HL-60 (cell line): ENCODE measurements at places on chromosomes 1 and 21.

GRCh38 chr1:230301322-230301721 lies 124.8 kb downstream of the PGBD5 start:
- DNase-seq = no peak

DNA sequence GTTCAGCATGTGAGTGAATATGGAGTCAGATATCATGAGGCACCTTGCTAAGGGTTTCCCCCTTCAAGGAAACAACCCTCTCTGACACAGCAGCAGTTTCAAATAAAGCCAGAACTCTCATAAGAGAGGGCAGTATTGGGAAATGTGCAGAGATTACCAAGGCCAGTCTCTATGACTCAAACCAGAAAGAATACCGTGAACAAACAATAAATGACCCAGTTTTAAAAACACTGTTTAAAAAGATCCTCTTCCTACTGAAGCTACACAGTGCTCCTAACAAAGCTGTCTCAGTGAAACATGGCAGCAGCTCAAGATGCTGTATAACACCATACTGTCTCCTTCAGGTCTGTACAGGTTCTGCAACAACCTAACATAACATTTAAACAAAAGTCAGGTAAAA lies 102.6 kb downstream of the KIAA0319L start:
- DNase-seq = peak; percentile 44

- DNase-seq = no peak
Observed at GRCh38 chr1:115289940-115290339, 48.1 kb downstream of the NGF start.

GRCh38 chr1:121414905-121415304 lies 230.1 kb downstream of the SRGAP2C start:
- no peak for DNase-seq

- no peak for DNase-seq
Observed at GRCh38 chr1:227729144-227729880, 5.8 kb downstream of the JMJD4 start.

GRCh38 chr1:109490029-109490933 lies 3.6 kb upstream of the CYB561D1 start:
- DNase-seq = no peak

GRCh38 chr21:15324542-15324941 lies 259.7 kb upstream of the NRIP1 start:
- DNase-seq = no peak

GRCh38 chr1:32933742-32934322 lies 30.8 kb downstream of the RNF19B start:
- DNase-seq = no peak

GRCh38 chr1:166980818-166981217 lies 5.5 kb upstream of the ILDR2 start:
- DNase-seq = no peak

DNA sequence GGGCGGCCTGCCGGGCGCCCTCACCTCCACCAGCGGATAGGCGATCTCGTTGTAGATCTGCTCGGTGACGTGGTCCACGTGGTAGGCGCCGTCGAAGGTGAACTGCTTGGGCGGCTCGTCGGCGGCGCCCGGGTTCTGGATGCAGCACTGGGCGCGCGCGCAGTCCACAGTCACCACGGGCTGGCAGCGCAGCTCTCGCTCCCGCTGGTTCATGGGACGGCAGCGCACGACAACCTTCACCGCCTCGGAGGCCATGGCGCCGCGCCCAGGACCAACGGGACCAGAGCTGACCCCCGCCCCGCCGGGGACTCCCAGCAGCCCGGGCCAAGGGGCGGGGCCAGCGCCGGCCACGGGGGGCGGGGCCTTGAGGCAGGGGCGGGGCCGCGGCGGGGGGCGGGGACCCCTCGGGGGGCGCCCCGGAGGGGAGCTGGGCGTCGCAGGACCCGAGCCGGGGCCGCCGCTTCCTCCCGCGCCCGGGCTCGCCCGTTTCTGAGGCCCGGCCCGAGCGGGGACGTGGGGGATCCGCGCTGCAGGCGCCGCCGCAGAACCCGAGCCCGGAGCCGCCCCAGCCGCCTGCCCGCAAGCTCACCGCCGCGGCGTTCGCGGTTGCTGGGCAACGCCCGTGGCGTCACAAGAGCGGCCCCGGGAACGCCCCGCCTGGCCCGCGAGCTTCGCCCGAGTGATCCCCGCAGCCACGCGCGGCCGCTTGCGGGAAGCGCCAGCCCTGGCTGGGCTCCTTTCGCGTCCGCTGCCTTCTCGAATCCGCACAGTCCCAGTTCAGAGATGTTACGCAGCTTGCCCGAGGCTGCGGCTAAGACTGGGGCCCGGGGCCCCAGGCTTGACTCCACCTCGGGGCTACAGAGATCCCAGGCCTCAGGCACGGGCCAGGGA lies at the start of gene KIF17:
KIF17 (minus strand) TSS at position 556 of the 891 bp plus-strand sequence; CDS start at position 255, 301 bp downstream.
- DNase-seq = peak; percentile 77

GRCh38 chr1:162215902-162216301 lies 146.4 kb downstream of the NOS1AP start:
- DNase-seq = no peak

DNA sequence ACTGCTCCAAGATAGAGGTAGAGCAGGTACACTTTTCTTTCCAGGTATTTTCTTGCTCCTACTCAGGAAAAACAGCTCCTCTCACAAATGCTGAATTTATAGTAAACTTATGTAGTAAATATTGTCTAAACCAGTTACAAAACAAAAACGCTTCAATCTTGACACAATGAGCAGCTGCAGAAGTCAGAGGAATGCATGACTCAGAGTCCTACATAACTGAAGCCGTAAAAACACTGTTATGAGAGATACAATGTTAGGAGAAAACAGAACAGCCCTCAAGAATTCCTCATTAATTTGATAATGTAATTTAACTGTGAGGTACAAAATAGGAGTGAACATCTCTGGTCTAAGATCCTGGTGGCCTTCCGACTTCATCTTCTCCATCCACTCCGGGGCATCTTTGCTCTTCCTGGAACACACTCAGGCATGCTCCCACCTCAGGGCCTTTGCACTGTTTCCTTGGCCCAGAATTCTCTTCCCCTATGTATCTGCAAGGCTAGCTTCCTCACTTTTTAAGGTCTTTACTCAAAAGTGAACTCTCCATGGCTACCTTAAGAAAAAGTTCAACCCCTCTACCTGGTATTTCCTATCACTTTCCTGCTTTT lies 138.5 kb downstream of the SLC45A1 start:
- no peak for DNase-seq

DNA sequence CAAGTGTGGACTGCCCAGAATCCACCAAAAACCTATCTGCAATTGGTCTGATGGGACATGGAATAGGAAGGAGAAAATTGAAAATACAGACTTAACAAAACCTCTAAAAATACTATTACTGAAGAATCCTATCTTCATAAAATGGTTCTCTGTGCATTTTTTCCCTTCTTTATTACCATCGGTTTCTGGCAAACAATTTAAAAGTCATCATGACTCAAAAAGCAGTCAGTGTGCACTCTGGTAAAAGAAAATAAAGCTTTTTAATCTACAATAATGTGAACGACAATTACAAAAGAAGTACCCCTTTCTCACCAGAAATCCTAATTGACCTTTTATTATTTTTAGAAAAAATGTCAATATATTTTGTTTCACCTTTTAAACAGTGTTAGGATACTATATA lies 186.3 kb downstream of the TPR start:
- no peak for DNase-seq

DNA sequence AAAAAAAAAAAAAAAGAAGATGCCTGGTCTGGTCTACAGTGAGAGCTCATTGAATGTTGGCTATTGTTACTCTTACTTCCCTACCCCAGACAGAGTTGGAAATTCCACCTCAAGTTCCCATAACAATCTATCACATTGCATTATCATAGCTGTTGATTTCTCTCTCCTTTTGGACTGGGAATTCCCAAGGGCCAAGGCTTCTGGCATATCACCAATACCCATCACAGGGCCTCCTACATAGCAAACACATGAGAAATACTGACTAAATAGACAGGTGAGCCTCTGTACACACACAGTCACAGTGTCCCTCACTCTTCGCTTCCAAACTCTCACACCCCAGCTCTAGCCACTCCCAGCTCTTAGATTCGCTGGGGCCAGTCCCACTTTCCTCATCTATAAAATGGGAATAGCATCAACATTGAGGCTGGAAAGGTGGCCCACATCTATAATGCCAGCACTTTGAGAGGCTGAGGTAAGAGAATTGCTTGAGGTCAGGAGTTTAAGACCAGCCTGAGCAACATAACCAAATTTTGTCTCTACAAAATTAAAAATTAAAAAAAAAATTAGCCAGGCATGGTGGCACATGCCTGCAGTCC lies 6.4 kb downstream of the PTAFR start:
- no peak for DNase-seq

- no peak for DNase-seq
Observed at GRCh38 chr1:209051570-209051969, 531.9 kb upstream of the CAMK1G start.

DNA sequence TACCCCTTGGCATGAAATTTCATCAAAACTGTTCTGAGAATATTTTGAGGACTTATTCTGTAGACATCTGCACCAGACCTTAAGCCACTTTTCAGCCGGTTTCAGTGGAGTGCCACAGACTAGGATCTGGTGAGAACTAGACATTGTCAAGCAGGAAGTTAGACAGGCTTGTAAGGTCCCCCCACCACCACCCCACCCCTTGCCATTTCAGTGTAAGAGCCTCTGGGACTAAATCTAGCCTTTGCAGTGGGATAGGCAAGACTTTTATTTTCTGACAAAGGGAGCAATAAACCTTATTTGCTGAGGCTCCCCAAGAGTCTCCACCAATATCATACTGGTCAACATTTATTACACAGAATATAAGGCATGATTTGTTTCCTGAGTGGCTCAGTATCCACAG lies 77.9 kb upstream of the EXO1 start:
- no peak for DNase-seq

DNA sequence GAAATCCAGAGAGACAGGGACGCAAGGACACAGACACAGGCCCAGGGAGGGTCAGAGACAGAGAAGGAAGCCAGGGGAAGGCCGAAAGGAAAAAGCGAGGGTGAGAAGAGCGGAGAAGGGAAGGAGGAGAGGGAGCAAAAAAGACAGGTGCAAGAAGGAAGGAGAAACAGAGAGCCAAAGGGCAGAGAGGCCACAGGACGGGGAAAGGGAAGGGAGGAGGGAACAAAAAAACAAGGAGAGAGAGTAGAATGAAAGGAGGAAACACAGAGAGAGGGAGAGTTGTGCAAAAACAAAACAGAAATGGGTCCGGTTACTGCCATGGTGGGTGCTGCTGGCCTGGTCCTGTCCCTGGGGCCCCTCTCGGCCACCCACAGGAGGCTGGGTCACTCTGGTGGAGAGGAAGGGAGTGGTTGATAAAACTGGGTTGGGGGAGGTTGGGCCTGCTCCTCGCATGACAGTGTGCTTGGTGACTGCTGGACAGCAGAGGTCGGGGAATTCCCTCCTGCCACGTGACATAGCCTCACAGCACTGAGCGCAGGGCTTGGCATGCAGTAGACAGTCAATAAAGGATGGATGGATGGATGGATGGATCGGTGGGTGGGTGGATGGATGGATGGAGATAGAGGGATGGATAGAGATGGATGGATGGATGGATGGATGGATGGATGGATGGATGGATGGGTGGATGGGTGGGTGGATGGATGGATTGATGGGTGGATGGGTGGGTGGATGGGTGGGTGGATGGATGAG lies 64.8 kb downstream of the RAP1GAP start:
- DNase-seq = no peak

DNA sequence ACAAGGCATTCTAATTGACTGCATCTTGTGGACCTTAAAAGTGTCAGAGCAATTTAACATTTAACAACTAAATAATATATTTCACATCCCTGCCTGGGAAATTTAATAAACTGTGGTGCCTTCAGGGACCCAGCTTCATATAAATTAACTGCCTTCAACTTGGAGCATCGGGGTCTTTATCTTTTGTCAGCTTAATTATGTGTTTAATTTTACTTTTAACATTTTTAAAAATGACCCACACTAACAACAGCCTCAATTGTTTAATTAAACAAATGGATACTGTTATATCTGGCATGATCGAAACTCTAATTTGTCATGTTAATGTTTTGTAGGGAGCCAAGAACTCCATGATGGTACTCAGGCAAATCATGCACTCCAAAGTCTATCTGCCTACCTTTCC lies 389.3 kb upstream of the BEND5 start:
- DNase-seq = no peak

DNA sequence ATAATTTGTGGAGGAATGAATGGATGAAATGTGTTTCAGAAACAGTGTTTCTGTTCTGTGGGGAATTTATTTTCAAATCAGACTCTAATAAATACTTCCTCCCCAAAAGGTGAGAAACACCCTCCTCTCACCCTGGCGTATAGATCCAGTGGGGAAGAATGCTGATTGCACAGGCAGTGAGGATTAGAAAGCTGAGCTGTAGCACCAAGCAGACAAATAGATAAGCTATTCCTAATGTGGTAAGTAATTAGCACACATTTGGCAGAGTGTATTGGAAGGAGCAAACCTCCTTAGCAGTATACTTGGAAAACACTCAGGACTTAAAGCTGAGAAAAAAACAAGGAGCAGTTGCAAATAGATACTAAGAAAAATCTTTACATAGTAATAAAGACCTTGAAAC lies 50.8 kb downstream of the NUF2 start:
- no peak for DNase-seq

- no peak for DNase-seq
Observed at GRCh38 chr1:28631713-28632112, 11.2 kb downstream of the TAF12 start.

GRCh38 chr1:213418268-213419071 lies 367.4 kb downstream of the RPS6KC1 start:
- DNase-seq = no peak

DNA sequence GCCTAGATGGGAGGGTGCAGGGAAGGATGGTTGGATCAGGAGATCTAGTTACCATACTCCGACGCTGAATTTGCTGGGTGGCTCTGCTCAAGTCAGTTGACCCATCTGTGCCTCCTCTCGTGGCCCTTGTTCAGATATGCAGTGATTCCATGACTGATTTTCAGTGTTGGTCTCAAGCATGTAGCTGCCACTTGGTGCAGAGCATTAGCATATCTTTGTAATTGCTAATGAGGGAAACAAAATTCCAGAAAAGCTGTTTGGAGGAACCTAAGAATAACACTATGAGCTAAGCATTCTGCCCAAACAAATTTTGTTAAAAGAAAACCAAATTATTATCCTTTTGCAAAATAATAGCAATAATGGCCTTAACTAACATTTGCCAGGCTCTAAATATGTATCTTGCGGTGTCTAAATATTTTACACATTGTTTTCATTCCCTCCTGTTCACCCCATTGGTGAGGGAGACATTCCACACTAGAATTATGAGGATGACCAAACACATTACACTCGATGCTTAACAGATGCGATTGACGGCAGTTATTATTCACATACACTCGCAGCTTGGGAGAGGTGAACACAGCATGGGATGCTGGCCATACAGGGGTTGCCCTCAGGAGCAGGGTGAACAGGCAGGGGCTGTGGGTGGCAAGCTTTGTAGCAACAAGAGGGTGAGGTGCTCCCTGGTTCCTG lies 69.1 kb downstream of the KCNJ15 start:
- DNase-seq = no peak

- no peak for DNase-seq
Observed at GRCh38 chr1:81967951-81968350, 167.2 kb downstream of the ADGRL2 start.

- peak; percentile 84 for DNase-seq
Observed at GRCh38 chr1:109619576-109620400, at the start of the genes AMPD2 and GNAT2. TSS of gene AMPD2 (plus strand) at chr1:109619837. CDS start at chr1:109621176, 1,339 bp downstream. TSS of gene GNAT2 (minus strand) at chr1:109619616. CDS start at chr1:109612870, 6,746 bp downstream.

GRCh38 chr21:23402929-23403520 lies 2204.3 kb downstream of the MRPL39 start:
- no peak for DNase-seq

GRCh38 chr1:34781844-34782391 lies 904 bp downstream of the GJB3 start:
- DNase-seq = no peak
